ENCODE measurements at places on chromosomes 6 and 20.

DNA sequence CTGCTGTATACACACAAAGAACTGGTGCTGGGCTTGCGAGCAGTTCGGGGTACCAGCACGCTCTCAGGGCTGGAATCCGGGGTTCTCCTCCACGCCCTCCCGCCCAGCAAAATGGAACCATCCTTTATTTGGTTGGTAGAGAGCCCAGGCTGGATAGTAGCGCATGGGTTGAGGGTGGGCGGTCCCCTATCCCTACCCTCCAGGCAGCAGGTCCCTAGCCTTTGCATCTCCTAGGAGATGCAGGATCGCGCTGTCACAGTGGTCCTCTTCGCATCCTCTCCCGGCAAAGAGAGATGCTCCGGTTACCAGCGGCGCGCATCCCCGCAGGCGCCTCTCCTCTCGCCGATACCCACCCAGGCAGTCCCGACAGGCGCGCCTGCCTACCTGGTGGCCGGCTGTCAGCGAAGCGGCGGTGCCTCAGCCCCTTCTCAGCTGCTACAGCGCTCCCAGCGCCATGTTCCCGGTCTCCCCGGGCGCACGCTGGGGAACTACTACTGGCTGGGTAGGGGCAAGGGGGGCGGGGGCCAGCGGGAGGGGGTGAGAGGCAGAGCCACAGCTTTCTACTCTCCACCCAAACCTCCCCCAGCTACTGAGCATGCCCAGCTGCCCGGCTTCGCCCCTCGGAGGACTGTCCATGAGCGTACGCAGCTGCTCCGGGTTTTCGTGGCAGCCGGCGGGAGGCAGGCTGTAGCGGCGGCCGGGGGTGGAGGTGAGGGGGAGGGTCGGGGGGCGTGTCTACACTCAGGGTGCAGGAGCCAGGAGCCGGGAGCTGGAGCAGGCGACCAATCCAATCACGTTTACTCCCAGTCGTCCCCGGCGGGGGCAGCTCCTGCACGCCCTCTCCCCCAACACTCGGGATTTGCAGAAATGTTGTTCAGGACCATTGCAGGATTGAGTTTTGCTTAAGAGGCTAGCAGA lies at the start of gene PAK5:
Gene PAK5, minus strand, starts transcription at position 699 of the 918 bp plus-strand sequence. CDS start 194,748 bp downstream, outside the sequence.
- DNase-seq: no peak

DNA sequence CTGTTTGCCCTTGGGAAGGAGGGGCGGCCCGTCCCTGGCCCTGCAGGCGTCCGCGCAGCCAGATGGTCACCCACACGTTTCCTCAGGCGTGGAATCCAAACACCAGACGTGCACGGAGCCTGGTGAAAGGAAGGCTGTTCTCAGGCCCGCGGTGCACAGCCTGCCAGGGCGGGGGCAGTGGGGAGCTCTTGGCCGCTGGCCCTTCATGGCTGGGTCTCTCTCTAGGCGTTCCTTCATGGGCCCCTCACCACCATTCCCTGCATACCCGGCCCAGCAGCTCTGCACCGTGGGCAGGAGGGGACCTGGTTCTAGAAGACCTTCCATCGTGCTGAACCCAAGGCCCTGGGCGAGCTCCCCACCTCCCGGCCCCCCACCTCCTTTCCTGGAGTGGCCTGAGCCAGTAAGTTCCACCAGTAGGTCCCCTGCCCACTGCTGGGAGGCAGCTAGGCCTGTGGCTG lies 30.4 kb upstream of the SMOC2 start:
- DNase-seq: no peak

GRCh38 chr20:49505518-49505917 lies 23.1 kb upstream of the KCNB1 start:
- no peak for DNase-seq

DNA sequence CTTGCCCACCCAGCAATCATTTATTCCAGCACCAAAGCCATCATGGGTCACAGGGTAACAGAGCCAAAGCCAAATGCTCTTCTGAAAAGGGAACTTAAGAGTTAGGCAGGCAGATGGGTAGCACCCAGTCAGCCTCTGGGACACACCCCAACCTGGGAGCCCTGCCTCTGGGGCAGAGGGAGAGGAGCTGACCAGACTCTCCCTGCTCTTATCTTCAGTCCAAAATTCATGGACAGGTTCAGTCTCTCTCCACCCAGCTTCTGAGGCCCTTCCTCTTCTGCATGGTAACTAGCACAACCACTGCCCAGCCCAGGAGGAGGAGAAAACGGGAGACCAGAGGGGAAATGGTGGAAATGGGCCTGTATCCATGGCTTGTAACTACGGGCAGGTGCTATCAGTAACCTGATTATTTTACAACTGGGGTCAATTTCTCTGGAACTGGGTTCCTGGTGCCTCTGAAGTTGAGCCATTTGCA lies 105.4 kb downstream of the NOL4L start:
- DNase-seq: no peak

DNA sequence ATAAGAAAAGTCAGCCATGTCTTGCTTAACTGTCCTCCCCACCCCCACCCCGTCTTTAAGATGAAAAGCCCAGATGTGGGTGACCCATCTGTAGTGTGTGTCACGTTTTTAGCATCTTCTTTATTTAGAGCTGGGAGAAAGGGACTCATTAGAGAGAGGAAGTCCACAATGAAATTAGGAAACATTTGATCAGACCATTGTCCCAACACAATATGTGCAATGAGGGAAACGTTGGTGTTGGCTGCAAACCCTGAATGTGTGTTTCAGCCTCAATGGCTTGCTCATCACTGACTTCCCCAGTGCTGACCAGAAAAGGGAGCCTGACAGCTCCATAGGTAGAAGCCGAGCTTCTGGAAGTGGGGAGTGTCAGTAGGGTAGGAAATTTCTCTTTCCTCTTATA lies 475.7 kb downstream of the CD83 start:
- DNase-seq: no peak

Measured in stimulated activated CD4-positive, alpha-beta T cell treated with anti-CD3 and anti-CD28 coated beads, Interleukin-15, amount 100 ng/mL, for 1 hour (primary cell).